H9 (cell line): ENCODE measurements at places on chromosomes 2 and 18.
A peak's percentile ranks its signal among the peaks of the same experiment; 100 is the strongest.

- H3K4me3 ChIP-seq = no peak overlapping the region
- peaks cover 2% of the 10 kb centered on the region; the same call in 1 of the 2 replicates for H3K4me1 ChIP-seq
- DNase-seq = no peak
- no peaks in the 10 kb centered on the region for H3K27me3 ChIP-seq
Observed at GRCh38 chr2:40097691-40098385, 318.8 kb upstream of the THUMPD2 start.

DNA sequence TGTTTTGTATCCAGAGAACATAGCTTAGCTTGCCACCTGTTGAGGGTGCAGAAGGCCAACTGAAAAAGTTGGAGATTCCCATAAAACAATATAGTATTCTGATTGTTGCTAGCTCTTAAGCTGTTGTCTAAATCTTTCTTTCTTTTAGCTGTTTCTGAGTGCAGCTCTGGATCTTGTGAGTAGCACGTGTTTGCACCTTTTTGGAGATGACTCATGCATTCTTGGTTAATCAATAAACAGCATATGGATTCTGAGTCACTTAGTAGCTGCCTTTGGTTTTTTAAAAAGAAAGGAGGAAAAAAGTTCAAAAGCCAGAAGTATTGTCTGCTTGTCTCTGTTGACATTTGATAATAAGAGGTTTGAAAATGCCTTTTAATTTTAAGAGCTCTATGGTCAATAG, 483.0 kb upstream of the FSIP2 start:
- DNase-seq = no peak
- H3K4me1 ChIP-seq = no peaks in the 10 kb centered on the region; the same call in 1 of the 2 replicates
- H3K27ac ChIP-seq = no peak overlapping the region
- H3K4me3 ChIP-seq = no peak overlapping the region
- no peaks in the 10 kb centered on the region for H3K36me3 ChIP-seq

DNA sequence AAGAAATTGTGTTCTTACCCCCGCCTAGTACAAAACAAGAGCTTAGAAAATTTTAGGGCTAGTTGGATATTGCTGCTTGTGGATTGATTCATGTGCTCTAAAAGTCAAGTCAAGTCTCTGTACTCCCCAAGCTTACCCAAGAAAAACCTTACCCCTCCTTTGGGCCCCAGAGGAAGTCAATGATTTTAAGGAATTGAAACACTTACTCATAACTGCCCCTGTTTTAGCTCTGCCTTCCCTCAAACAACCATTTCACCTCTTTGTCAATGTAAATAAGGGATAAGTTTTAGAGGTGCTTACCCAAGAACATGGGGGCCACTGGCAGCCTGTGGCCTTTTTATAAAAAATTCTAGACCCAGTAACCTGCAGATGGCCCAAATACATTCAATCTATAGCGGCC, 136.6 kb upstream of the RMP24 start:
- H3K36me3 ChIP-seq = peaks cover 60% of the 10 kb centered on the region
- H3K27ac ChIP-seq = no peak overlapping the region
- no peak for DNase-seq
- no peaks in the 10 kb centered on the region for H3K4me1 ChIP-seq
- no peak overlapping the region for H3K4me3 ChIP-seq

GRCh38 chr2:150483532-150483931, 3.9 kb downstream of the RND3 start:
- H3K4me3 ChIP-seq = peak overlapping the region; percentile 14; the same call in 1 of the 2 replicates
- no peak overlapping the region for H3K27ac ChIP-seq
- H3K27me3 ChIP-seq = no peaks in the 10 kb centered on the region
- no peak for DNase-seq
- peaks cover 17% of the 10 kb centered on the region for H3K4me1 ChIP-seq

DNA sequence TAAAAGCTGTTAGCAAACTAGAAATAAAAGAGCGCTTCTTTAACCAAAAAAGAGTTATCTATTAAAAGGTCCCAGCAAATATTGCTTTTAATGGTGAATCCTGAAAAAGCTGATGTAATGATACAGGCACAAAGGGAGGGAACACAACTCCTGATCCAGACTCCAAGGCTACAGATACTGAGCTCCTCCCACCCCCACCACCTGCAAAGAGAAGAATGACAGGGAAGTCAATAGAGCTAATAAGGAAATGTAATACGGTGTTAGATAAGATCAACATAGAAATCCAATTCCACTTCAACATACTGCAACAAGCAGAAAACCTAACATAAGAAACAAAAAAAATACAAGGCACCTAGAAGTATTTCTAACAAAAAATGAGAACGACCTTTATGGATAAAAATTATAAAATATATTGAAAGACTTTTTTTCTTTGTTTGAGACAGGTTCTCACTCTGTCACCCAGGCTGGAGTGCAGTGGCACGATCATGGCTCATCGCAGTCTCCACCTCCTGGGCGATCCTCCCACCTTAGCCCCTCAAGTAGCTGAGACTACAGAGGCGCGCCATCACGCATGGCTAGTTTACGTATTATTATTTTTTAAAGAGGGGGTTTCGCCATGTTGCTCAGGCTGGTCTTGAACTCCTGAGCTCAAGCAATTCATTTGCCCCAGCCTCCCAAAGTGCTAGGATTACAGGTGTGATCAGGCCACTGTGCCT, 192.2 kb downstream of the HDAC4 start:
- DNase-seq = no peak
- peak overlapping the region; percentile 4; the same call in 1 of the 3 replicates for H3K4me3 ChIP-seq
- H3K36me3 ChIP-seq = no peaks in the 10 kb centered on the region

GRCh38 chr2:143252138-143252907, 123.1 kb downstream of the ARHGAP15 start:
- no peak overlapping the region for H3K27ac ChIP-seq
- H3K36me3 ChIP-seq = no peaks in the 10 kb centered on the region
- no peaks in the 10 kb centered on the region for H3K4me1 ChIP-seq

DNA sequence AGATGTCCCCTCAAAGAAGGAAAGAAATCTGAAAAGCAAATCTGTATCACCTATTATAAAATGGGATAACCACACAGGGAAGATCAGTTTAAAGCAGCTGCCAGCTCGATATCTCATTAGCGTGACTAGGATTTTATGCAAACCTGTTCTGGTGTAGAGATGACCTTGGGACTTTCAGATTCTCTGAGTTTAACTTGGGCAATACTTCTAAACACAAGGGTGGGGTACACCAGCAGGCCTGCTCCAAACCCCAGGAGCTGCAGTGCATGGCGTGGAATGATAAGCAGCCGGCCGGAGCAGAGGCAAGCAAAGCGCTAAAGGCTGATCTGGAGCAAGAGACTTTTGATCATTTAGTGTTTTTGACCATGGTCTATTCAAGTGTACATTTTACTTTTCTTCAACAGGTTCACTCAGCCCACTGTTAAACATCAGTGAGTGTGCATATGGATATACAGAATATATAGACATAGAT, 4.7 kb downstream of the SERTAD2 start:
- DNase-seq = no peak
- H3K27ac ChIP-seq = no peak overlapping the region

DNA sequence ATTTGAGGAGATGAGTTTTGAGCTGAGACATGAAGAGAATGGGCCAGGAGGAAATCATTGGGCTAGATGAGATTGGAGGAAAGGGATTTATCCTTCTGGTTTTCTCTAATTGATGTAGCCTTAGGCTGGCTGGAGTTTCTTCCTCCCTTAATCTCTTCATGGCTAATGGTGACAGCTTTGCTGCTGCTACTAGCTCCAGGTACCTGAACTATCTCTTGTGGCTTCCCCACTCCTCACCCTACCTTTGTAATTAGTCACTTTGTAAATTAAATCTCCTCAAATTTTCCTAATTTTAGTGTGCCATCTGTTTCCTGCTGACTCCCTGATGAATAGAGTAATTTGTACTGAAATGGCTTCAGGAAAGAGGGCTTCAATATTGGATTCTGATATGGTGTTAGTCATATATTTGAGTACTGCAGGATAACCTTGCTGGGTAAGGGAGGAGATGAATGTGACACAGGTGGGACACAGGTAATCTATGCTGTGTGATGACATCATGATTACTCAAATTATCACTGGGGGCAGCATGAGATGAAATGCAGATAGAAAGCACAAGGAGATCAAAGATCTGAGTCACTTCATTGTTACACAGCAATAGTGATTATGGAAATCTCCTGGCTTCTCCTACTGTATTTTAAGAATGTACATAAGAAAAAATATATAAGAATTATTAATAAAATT, 1134.1 kb upstream of the DDX18 start:
- no peaks in the 10 kb centered on the region for H3K27me3 ChIP-seq
- H3K27ac ChIP-seq = no peak overlapping the region
- H3K4me3 ChIP-seq = no peak overlapping the region
- H3K4me1 ChIP-seq = no peaks in the 10 kb centered on the region
- DNase-seq = no peak

GRCh38 chr2:54476852-54477251, 20.7 kb downstream of the SPTBN1 start:
- no peak overlapping the region for H3K4me3 ChIP-seq
- no peak for DNase-seq
- no peaks in the 10 kb centered on the region for H3K36me3 ChIP-seq
- no peaks in the 10 kb centered on the region for H3K4me1 ChIP-seq
- H3K27ac ChIP-seq = no peak overlapping the region
- H3K27me3 ChIP-seq = no peaks in the 10 kb centered on the region

- no peaks in the 10 kb centered on the region for H3K27me3 ChIP-seq
- no peaks in the 10 kb centered on the region for H3K4me1 ChIP-seq
- no peak for DNase-seq
- no peak overlapping the region for H3K4me3 ChIP-seq
Observed at GRCh38 chr2:237097911-237098702, 12.4 kb downstream of the COPS8 start.

DNA sequence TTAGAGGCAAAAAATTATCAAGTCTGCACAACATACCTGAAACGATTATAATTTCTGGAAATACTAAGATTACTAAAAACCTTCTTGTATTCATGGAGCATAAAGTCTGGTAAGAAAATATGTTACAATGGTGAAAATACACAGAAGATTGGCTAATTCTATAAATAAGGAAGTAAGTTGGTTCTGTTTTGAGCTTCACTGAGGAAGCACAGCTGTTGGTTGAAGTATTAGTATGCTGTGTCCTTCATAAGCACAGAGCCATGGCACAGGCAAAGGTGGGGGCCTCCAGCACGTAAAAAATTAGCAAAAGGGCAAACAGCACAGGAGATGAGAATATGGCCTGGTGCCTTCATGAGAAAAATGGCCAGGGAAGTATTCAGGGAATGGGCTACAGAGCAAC, 40.4 kb upstream of the ANKRD62 start:
- no peaks in the 10 kb centered on the region for H3K4me1 ChIP-seq
- H3K27ac ChIP-seq = no peak overlapping the region
- no peak overlapping the region for H3K4me3 ChIP-seq

DNA sequence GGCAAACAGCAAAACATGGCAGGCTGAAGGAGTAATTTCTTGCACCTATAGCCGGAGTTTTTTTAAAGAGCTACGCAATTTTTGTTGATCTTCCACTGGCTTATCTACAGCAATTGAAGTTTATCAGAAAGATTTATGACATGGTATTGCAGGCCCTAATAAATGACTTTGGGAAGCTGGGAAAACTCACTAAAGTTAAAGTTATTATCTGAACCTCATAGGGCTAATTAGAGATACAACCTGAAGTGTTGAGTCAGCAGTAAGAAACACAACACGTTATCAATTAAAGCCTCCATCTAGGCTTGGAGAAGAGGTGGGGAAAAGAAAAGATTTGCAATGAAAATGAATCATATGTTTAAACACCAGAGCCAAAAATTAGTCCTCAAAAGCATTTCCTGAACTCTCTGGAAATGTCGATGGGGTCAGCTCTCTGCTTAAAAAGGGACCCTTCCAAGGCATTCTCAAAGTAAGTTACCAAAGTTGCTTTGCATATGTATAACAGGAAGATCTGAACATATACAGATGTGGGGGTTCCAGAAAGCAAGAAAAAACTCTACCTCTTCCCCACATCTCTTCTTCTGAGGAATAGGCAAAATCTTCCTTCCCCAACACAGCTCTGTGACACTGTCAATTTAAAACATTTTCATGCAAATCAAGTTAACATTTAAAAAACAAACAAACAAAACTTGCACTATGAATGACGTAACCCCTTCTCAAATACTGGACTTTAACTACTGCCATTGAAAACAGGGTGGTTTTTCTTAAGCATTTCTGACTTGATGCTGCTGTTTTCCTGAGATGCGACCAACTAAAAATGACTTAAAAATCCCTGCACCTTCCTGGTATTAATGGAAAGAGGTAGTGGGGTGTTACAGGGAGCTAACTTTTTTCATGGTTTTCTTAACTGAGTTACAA, 915.6 kb downstream of the NRXN1 start:
- peaks cover 5% of the 10 kb centered on the region; the same call in 1 of the 2 replicates for H3K4me1 ChIP-seq
- no peak for DNase-seq
- H3K36me3 ChIP-seq = no peaks in the 10 kb centered on the region
- H3K27me3 ChIP-seq = no peaks in the 10 kb centered on the region
- H3K27ac ChIP-seq = no peak overlapping the region
- H3K4me3 ChIP-seq = no peak overlapping the region

GRCh38 chr2:188892636-188893035, 81.5 kb upstream of the COL3A1 start:
- no peaks in the 10 kb centered on the region for H3K27me3 ChIP-seq
- H3K27ac ChIP-seq = no peak overlapping the region
- H3K4me1 ChIP-seq = no peaks in the 10 kb centered on the region
- H3K36me3 ChIP-seq = no peaks in the 10 kb centered on the region
- DNase-seq = no peak

DNA sequence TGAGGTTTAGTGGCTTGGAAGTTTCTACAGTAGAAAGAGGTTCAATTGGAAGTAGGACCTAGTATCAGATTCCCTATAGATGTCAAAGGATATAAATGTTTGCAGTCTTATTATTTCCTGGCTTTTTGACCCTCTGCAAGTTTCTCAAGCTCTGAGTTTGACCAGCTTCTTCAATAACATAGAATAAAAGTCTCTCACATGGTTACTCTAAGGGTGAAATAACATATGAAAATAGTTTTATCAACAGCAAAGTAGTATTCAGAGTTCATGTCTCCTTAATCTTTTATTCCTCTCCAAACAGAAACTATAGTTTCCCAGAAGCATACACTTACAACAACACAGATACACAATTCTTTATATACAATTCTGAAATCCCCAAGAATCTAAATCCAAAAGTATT, 132.9 kb upstream of the RND3 start:
- H3K27me3 ChIP-seq = no peaks in the 10 kb centered on the region
- no peak for DNase-seq
- no peak overlapping the region for H3K4me3 ChIP-seq
- no peaks in the 10 kb centered on the region for H3K4me1 ChIP-seq
